ENCODE measurements at places on chromosomes 5 and 9. TPM values are rescaled to one million over a fixed set of nuclear protein-coding genes. Genes with fewer than 3 reads are reported as not detected.

SLCO4C1 gene
- total RNA-seq, result not detected

SLC4A9 gene
- not detected for total RNA-seq

RNF183 gene
- not detected for total RNA-seq

LHX3 gene
- total RNA-seq, result not detected

TRPM3 gene
- 11.9 TPM for total RNA-seq

LYRM7 gene
- total RNA-seq, result 9.5 TPM

OSMR gene
- total RNA-seq, result 58.7 TPM

PDE6A gene
- not detected for total RNA-seq

Measured in smooth muscle cell of the coronary artery (primary cell).